ENCODE measurements at places on chromosomes 3 and 15.

GRCh38 chr3:16300881-16301359 is 35.9 kb downstream of the OXNAD1 start:
- DNase-seq: no peak

DNA sequence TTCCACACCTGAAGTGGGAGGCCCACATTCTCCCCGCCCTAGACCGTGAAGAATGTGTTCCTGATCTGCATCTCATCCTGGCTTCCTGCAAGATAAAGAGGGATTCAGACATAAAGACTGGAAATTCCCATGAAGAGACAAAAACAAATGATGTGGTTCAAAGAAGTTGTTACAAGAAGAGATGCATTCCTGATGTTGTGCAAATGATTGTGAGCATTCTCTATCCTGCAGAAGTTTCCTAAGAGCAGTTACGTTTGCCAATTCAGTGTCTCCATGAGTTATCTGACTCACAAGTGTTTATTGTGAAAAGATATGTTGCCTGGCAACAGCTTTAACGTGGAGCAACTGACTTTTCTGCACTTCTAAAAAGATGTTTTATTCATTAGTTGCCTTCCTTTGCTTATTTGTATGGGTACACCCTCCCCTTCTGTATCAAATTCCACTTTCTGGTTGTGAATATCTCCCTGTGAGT is 107.8 kb downstream of the ZIC4 start:
- no peak for DNase-seq

- no peak for DNase-seq
Measured at GRCh38 chr15:57375827-57376695, at the start of gene CGNL1. TSS of gene CGNL1 (plus strand) at chr15:57376505. CDS start at chr15:57438000, 61,495 bp downstream.

GRCh38 chr15:67067930-67068551 is 2.6 kb downstream of the SMAD3 start:
- DNase-seq: no peak

DNA sequence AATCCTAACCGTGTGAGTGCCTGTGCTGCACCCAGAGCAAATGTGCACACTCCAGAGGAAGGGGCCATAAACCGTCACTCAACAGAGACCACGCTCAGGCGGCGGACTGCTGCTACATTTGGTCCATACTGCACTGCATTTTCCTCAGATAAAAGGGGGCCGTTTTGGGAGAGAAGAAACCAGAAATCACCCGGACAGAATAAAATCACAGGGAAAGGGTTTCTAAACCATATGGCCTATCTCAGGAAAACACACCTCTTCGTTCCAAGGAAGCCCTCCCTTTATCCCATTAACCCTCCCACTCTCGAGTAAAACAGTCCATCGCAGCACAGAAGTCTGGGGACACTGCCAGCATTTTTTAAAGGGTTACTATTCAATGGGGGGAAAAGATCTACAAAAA is 7.6 kb downstream of the IL17RD start:
- DNase-seq: no peak

GRCh38 chr3:12722226-12722625 is 36.8 kb downstream of the TMEM40 start:
- DNase-seq: no peak

DNA sequence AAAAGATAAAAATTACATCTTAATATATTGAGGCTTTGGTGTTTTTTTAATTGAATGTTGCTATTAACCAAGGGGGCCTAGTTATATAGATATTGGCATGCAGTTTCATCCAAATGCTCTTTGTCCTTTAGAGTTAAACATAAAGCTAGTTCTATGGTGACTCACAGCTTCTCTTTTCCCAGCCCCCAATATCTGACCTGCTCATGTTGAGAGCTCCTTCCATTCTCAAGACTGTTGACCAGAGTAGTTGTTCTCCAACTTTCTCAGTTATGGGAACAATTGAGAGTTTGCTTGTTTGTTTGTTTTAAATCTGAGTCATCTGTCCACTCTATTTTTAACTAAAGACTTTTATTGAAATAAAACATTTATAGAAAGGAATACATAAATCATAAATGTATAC is 15.8 kb upstream of the RARB start:
- no peak for DNase-seq

GRCh38 chr3:127700406-127700805 is 27.7 kb downstream of the ABTB1 start:
- no peak for DNase-seq

GRCh38 chr3:158572766-158573060 is 1.7 kb downstream of the MLF1 start:
- DNase-seq: no peak

GRCh38 chr15:49864251-49864650 is 243.4 kb downstream of the DTWD1 start:
- no peak for DNase-seq

GRCh38 chr3:155512867-155513261 is 219.4 kb upstream of the STRIT1 start:
- DNase-seq: no peak

- DNase-seq: no peak
Measured at GRCh38 chr15:78063970-78064385, 13.5 kb downstream of the TBC1D2B start.
